ENCODE measurements at places on chromosomes 1 and 21.

DNA sequence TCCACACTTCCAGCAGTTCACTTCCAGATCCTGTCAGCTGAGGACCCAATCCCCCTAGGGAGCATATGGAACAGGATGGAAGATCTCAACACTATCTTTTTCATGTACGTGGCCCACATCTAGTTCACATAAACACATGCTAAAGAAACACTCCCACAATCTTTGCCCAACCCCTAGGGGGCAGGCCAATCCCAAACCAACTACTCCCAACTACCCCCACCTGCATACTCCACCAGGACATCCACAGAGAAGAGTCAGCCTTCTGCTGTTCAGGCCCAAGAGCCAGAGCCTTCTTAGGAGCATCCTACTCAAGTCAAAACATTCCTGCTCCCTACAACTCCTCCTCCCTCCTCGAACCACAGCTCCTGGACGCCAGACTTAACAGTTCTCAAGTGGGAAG, 5.6 kb upstream of the SLC5A9 start:
- DNase-seq = no peak

- DNase-seq = no peak
Measured at GRCh38 chr1:172515927-172516326, 17.0 kb upstream of the SUCO start.

DNA sequence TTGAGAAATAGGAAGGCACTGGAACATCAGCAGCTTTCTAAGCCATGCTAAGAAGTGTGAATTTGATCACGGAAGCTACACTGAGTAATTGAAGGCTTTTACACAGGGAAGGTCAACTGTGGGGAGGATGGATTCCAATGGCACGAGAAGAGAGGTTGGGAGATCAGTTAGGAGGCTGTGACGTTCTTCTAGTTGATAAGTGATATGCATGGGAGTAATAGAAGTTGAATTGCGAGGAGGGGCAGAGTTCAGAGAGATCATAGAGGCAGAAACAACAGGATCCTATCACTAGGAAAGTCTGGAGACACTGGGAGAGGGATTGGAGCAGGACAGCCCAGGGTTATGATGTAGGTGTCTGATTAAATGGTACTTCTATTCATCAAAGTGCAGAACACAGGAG, 16.2 kb downstream of the LMOD1 start:
- no peak for DNase-seq

GRCh38 chr1:87632232-87632631, 303.6 kb downstream of the LMO4 start:
- no peak for DNase-seq

DNA sequence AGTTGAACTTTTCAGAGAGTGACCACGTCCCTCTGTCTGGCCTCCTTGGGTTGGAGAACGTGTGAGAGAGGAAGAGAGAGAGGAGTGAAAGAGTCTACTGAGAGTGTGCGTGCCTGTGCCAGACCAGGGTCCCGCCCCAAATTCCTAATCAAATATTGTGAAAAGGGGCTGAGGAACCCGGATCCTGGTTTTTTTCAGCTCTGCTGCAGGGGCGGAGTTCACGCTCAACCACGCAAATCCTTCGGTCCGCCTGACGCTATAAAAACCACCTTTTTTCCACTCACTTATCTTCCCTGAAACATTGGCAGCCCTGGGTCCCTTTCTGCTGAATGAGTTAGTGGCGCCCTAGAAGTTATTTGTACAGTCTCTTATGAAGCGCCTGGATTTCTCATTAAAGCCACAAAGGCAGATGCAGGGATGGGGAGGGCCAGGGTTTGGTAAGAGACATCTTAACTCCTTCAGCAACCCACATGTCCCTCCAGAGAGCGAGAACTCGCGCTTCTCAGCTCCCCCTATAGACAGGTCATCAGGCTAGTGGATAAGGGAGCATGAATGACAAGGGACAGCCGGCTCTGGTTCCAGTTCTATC, at the start of gene FMOD:
FMOD (minus strand) TSS at position 86 of the 589 bp plus-strand sequence. CDS start 2,852 bp downstream, outside the sequence.
- DNase-seq = no peak

DNA sequence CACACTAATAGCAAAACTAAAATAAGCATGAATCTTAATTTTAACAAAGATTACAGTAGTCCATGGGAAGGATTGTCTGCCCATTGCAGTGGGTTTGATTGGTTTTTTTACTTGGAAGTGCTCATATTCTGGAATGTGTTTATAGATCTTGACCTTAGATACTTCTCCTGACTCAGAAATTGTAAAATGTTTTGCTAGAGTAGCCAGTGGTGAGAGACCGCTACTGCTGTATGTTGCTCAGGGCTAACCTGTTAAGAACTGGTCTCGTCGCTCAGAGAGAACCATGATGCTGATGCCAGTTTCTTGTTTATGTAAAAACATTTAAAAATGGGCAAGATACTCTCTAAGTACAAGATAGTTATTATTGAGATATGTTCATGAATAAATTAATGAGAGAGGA, 99.9 kb downstream of the ROR1 start:
- DNase-seq = no peak

- no peak for DNase-seq
Measured at GRCh38 chr1:157400766-157401165, 151.5 kb downstream of the FCRL5 start.

GRCh38 chr1:36156329-36157114, 562 bp downstream of the MAP7D1 start:
- no peak for DNase-seq

- no peak for DNase-seq
Measured at GRCh38 chr1:201094832-201095231, 17.4 kb downstream of the CACNA1S start.

All from effector memory CD4-positive, alpha-beta T cell (primary cell).